ENCODE measurements at places on chromosomes 5 and 9.

- DNase-seq = no peak
Measured at GRCh38 chr5:56615361-56616153, 199.8 kb upstream of the MAP3K1 start.

GRCh38 chr9:109198736-109199382 lies 31.8 kb upstream of the FRRS1L start:
- DNase-seq = no peak

GRCh38 chr9:37026113-37026930 lies 7.7 kb downstream of the PAX5 start:
- DNase-seq = no peak

GRCh38 chr5:173301695-173302545 lies 26.3 kb downstream of the STC2 start:
- no peak for DNase-seq

- DNase-seq = peak; percentile 4
Measured at GRCh38 chr5:150904479-150905311, at the start of gene ZNF300. Gene ZNF300 (minus strand): TSS chr5:150904980. CDS start chr5:150903155, 1,825 bp downstream.
